A549 treated with Mapracorat at 1 μM for 4 hours (cell line): ENCODE measurements at places on chromosomes 13 and 19. TPM values are rescaled to one million over a fixed set of nuclear protein-coding genes. Genes with fewer than 3 reads are reported as not detected.

The EHD2 gene
- total RNA-seq = 116 to 150 TPM (median 141 TPM) in 5 replicates

The ZNF491 gene
- total RNA-seq = not detected in 5 replicates

The ZNF578 gene
- not detected in 5 replicates for total RNA-seq

The ZNF480 gene
- 7.0 to 16.7 TPM (median 16.1 TPM) in 5 replicates for total RNA-seq

The FSD1 gene
- total RNA-seq = 7.4 to 9.3 TPM (median 8.8 TPM) in 5 replicates

The KHSRP gene
- total RNA-seq = 182 to 207 TPM (median 198 TPM) in 5 replicates

The CADM4 gene
- 7.6 to 9.8 TPM (median 9.4 TPM) in 5 replicates for total RNA-seq

The CACNG6 gene
- total RNA-seq = 9.3 to 13.4 TPM (median 12.4 TPM) in 5 replicates

The KLF12 gene
- total RNA-seq = 1.3 to 2.9 TPM (median 2.0 TPM) in 5 replicates
